ENCODE measurements at places on chromosomes 6 and 20.

DNA sequence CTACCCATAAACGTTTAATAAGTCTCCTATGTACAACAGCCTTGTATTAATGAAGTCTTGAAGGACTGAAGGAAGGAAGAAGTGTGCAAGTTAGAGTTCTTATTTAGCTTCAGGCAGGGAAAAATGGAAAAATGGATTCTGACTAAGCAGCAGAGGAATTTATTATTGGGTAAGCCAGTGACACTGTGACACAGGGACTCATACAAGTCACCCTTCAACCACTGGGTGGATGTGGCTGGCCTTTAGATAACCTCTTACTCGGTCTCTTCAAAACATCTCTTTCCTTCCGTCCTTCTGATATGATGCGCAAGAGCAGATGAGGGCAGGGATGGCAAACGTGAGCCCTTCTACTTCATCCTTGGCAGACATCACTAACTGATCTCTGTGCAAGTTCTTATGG is 145.6 kb downstream of the DHX35 start:
- H3K27me3 ChIP-seq = peaks cover 98% of the 10 kb centered on the region
- H3K4me1 ChIP-seq = peaks cover 22% of the 10 kb centered on the region
- H3K36me3 ChIP-seq = no peaks in the 10 kb centered on the region
- no peak overlapping the region for H3K4me3 ChIP-seq
- no peak overlapping the region for H3K27ac ChIP-seq

GRCh38 chr6:161292145-161292544 is 18.3 kb upstream of the AGPAT4 start:
- H3K27me3 ChIP-seq = no peaks in the 10 kb centered on the region
- H3K4me1 ChIP-seq = peaks cover 9% of the 10 kb centered on the region
- H3K36me3 ChIP-seq = no peaks in the 10 kb centered on the region
- no peak overlapping the region for H3K27ac ChIP-seq
- H3K4me3 ChIP-seq = no peak overlapping the region

- no peaks in the 10 kb centered on the region for H3K27me3 ChIP-seq
- no peaks in the 10 kb centered on the region for H3K4me1 ChIP-seq
- H3K27ac ChIP-seq = no peak overlapping the region
- H3K36me3 ChIP-seq = no peaks in the 10 kb centered on the region
These were observed 10.3 kb downstream of the PREX1 start for GRCh38 chr20:48817367-48818030.

DNA sequence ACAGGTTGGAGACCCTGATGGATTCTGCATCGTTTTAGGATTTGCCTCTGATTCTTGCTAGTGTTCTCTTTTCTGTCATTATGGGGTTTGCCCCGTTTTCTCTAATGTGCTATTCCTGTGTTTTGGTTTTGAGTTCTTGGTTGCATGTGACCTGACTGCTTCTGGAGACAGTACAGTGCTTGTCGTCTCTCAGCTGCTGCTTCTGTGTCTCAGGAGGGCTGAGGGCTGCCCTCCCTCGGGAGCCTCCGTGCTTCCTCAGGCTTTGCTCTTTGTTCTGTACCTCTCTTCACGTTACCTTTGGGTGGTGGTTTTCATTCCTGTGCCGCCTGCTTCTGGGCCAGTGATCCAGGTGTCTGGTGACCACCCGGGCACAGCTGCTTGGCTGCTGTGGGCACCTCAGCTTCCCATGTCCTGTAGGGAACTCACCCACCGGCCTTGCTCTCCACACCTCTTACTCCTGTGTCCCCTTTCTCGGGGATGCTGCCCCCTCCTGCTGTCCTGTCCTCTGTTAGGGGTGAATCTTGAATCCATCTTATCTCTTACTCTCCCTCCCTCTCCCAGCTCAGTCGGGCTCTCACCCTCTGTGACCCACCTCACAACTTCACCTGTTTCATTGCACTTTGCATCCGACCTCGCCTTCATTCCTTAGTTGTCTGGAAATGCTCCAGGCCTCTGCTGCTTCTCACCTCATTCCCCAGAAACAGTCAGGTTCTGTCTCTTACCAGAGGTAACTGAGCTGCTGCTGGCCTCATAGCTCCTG is 33.2 kb downstream of the PANK2 start:
- H3K4me3 ChIP-seq = no peak overlapping the region
- peaks cover 43% of the 10 kb centered on the region for H3K36me3 ChIP-seq
- no peak for DNase-seq
- H3K27me3 ChIP-seq = no peaks in the 10 kb centered on the region

GRCh38 chr6:2274981-2275891 is 29.8 kb upstream of the GMDS start:
- no peaks in the 10 kb centered on the region for H3K36me3 ChIP-seq
- peaks cover 19% of the 10 kb centered on the region for H3K4me1 ChIP-seq
- H3K27me3 ChIP-seq = no peaks in the 10 kb centered on the region
- no peak overlapping the region for H3K4me3 ChIP-seq
- no peak for DNase-seq

GRCh38 chr20:1663917-1664316 is 6.3 kb upstream of the SIRPG start:
- H3K27me3 ChIP-seq = no peaks in the 10 kb centered on the region
- H3K4me3 ChIP-seq = no peak overlapping the region
- H3K36me3 ChIP-seq = no peaks in the 10 kb centered on the region
- DNase-seq = no peak
- no peak overlapping the region for H3K27ac ChIP-seq
- H3K4me1 ChIP-seq = peaks cover 9% of the 10 kb centered on the region

GRCh38 chr20:14657266-14658005 is 320.0 kb upstream of the FLRT3 start:
- no peaks in the 10 kb centered on the region for H3K27me3 ChIP-seq
- H3K36me3 ChIP-seq = no peaks in the 10 kb centered on the region
- H3K4me1 ChIP-seq = no peaks in the 10 kb centered on the region
- H3K4me3 ChIP-seq = no peak overlapping the region
- no peak for DNase-seq

GRCh38 chr6:95578106-95578410 is 723 bp downstream of the MANEA start:
- H3K4me1 ChIP-seq = peaks cover 15% of the 10 kb centered on the region
- no peaks in the 10 kb centered on the region for H3K27me3 ChIP-seq
- no peak for DNase-seq
- H3K36me3 ChIP-seq = peaks cover 22% of the 10 kb centered on the region
- H3K4me3 ChIP-seq = peak overlapping the region; percentile 93

- peaks cover 8% of the 10 kb centered on the region for H3K4me1 ChIP-seq
- peak; percentile 89 for DNase-seq
- peaks cover 93% of the 10 kb centered on the region for H3K27me3 ChIP-seq
These were observed 2.1 kb downstream of the PTPRT start for GRCh38 chr20:43187476-43188233.

GRCh38 chr6:110217266-110217665 is 37.0 kb downstream of the CDC40 start:
- DNase-seq = no peak
- H3K4me3 ChIP-seq = no peak overlapping the region
- no peaks in the 10 kb centered on the region for H3K27me3 ChIP-seq
- H3K4me1 ChIP-seq = no peaks in the 10 kb centered on the region

DNA sequence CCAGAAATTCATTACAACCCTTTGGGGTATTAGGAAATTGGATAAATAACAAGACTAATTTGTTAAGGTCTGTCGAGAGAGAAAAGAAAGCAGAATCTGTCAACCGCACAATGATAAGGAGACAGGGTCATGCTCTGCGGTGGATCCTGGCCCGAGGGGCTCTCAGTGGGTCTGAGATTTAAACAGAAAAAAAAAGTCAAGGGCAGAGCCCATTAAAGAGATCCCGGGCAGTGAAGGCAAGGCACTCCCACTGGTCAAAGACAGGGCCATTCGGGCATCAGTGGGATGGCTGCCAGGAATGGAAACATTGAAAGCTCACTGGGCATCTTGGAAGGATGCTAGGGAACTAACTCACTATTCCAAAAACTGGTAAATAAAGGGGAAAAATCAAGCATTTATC is 77.9 kb downstream of the GNAS-AS1 start:
- H3K36me3 ChIP-seq = no peaks in the 10 kb centered on the region
- peaks cover 96% of the 10 kb centered on the region for H3K27me3 ChIP-seq
- no peak for DNase-seq
- no peaks in the 10 kb centered on the region for H3K4me1 ChIP-seq
- H3K27ac ChIP-seq = no peak overlapping the region

- no peaks in the 10 kb centered on the region for H3K36me3 ChIP-seq
- H3K4me3 ChIP-seq = no peak overlapping the region
- no peak for DNase-seq
These were observed 334.1 kb upstream of the CITED2 start for GRCh38 chr6:139708337-139709199.

DNA sequence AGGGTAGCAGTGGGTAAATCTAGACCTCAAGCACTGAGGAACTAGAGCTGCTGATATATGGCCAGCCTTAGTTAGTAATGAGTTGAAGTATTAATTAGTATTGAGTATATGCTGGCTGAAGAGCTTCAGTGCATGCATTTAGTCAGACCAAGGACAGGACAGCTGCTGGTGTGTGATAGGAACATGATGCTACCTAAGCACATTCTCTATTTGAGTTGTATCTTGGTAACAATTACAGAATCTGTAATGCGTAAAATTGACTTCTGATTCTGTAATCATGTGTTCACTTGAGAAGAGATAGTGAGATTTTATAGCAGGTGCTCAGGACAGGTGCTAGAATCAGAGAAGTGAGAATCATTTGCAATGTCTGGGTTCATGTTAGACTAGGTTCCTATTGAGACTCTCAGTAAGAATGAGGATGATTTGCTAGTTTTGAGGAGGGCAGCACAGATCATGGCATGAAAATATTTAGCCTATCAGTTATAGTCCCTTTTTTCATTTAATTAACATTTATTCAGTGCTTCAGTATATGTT is 369.4 kb upstream of the HS3ST5 start:
- no peaks in the 10 kb centered on the region for H3K36me3 ChIP-seq
- DNase-seq = no peak
- H3K27ac ChIP-seq = no peak overlapping the region
- H3K27me3 ChIP-seq = no peaks in the 10 kb centered on the region
- H3K4me1 ChIP-seq = no peaks in the 10 kb centered on the region

DNA sequence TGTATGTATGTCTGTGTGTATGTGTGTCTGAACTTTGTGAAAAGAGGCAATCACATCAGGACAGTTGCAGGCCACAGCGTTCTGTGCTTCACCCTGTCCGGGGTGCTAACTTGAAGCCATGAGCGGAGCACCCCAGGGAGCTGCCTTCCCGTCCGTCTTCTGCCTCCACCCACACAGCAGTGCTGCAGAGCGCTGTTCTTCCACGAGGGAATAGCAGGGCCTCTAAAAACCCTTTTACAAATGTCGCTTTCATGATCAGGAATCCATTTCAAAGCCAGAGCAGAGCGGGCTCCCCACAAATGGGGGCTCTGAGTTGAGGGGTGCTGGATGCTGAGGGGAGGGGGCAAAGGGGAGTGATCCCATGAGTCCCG is 131.5 kb downstream of the RNASET2 start:
- no peak overlapping the region for H3K27ac ChIP-seq
- peaks cover 14% of the 10 kb centered on the region for H3K27me3 ChIP-seq
- no peak for DNase-seq
- no peaks in the 10 kb centered on the region for H3K36me3 ChIP-seq

DNA sequence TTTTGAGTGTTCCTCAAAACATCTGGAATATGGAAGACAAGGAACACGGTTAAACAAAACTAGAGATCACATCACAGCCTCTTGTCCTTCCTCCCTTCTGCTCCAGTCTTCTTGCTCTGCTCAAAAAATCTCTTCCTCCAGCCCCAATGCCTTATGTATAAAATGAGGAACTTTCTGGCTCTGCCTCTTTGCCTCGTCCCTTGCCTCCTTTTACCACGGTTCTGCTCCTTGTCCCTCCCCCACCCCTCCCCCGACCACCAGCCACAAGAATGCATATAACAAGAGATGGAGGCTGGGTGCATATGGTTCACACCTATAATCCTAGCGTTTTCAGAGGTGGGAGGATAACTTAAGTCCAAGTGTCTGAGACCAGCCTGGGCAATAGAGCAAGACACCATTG is 43.6 kb downstream of the PLAGL2 start:
- H3K27me3 ChIP-seq = no peaks in the 10 kb centered on the region
- DNase-seq = no peak
- no peak overlapping the region for H3K27ac ChIP-seq
- H3K4me3 ChIP-seq = no peak overlapping the region

GRCh38 chr6:137877113-137877512 is 10.1 kb downstream of the TNFAIP3 start:
- no peak for DNase-seq
- no peaks in the 10 kb centered on the region for H3K27me3 ChIP-seq
- H3K4me1 ChIP-seq = peaks cover 19% of the 10 kb centered on the region
